ENCODE measurements at places on chromosomes 1 and 21.

DNA sequence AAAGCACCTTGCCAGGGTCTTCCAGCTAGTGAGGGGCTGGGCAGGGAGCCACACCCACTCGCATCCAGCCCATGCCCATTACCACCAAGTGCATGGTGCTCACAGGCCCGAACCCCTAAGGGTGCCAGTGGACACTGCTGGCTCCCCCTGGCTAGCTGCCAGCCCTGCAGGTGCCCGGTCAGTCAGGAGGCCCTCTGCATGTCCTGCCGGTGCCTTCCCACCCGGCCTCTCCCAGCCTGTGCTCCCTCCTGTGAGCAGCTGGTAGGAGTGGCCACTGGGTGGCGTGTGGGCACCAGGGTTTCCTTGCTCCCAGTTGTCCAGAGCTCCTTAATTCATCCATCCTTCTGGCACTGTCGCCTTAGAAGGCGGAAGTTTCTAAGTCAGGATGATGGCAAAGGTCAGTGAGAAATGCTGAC is 33.4 kb downstream of the QSOX1 start:
- no peak for DNase-seq

DNA sequence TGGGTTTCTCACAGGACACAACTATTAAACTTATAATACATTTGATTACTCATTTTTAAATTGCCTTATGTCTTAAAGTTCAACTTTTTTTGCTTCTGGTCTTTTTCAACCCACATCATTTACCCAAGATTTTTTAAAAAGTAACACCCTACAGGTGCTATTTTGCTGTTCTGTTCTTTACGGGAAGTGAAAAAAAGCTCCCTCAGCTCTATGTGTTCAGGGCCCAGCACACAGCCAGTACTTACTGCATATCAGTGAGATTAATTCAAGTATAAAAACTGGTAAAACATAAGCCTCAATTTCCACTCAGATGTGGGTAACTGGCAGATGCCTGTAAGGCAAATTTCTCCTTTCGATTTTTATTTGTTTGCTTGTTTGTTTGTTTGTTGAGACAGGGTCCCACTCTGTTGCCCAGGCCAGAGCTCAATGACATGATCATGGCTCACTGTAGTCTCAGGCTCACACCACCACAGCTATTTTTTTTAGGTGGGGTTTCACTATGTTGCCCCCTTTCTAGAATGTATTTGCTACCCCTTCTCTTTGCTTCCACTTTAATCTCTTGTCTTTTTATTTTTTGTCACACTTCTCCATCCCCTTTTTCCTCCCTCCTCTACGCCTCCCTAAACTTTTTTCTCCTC is 20.3 kb downstream of the RNASEL start:
- no peak for DNase-seq

DNA sequence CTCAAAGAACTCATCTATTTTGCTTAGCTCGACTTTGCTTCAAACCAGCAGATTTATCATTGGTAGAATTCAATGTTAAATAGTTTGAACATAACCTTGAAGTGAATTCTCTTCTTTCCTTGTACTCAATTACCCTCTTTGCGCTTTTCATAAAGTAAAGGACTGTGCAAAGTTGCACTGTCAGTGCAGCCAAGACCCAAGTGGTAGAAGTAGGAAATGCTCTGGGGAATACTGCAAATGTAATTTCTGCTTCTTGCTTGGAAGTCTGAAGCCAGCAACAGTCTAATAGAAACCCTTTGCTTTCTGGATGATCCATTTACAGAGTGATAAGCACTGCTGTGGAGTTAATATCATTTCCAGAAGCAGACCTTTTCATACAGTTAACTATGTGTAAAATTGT is 936.7 kb upstream of the TMPRSS15 start:
- no peak for DNase-seq

DNA sequence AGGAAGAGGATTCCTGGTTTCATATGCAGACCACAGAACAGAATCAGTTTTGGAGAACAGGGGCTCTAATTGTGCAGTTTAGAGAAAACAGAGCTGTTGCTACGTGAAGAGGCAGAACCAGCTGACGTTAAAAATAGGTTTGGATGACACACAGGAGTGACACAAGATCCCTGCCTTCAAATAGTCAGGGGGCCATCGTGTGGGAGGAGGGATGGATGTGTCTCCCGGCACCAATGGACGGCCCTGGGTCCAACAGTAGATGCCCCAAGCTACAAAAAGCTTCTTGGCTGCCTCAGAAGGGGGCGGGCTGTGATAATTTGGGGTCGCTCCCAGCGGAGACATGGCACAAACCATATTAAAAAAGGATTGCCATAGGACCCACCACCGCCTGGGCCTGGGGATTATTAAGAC is 87.8 kb downstream of the MRPL37 start:
- DNase-seq, result no peak

- no peak for DNase-seq
Measured at GRCh38 chr1:115982400-115982799, 6.1 kb downstream of the SLC22A15 start.

- DNase-seq, result peak; percentile 39
Measured at GRCh38 chr1:91404151-91405012, at the start of gene HFM1. Gene HFM1, minus strand, starts transcription at chr1:91404837. Its CDS starts 3,755 bp downstream, at chr1:91401082.

DNA sequence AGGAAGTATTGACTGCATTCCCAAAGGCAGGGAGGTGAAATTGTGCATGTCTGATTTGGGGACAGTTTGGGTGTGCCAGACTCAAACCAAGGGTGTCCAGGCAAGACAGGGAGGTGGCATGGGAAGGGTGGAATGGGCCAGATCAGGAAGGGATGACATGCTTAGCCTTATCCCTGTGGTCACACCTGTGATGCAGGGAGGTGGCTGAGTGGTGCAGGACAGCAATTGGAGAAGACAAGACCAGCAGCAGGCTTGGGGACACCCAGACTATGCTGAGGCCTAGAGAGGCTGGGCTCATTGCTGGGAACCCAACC is 4.0 kb downstream of the FOXO6 start:
- no peak for DNase-seq

- no peak for DNase-seq
Measured at GRCh38 chr1:41529621-41530395, 45.3 kb upstream of the EDN2 start.

DNA sequence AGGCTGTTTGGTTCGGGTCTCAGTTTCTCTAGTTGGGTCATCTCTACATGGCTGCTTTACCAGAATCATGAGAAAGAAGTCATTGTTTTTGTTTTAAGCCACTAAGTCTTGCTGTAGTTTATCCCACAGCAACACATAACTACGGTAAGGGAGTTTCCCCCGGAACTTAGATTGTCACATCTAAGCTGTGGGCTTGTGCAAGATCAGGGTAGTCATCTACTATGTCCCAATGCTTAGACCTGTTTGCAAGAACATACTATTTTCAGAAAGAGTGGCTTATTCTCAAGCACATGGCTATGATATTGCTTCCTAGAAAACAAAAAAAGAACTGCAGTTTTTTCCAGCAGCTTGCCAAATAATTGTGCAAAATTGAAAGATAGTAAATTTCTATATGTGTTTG is 18.0 kb upstream of the OLIG2 start:
- no peak for DNase-seq

DNA sequence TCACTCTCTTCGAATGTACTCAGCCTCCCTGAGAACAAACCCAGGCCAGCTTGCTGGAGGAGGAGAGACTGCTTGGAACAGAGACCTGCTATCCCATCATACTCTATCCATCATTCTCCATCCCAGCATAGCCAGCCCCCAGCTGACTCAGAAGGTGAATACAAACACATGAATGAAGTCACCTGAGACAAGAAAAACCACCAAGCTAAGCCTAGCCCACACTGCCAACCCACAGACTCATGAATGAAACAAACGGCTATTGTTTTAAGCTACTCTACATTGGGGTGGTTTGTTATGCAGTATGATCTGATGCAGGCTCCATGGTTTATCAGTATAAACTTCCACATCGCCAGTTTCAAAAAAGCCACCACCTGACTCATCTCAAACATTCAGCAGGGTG is 395.6 kb downstream of the SETD4 start:
- DNase-seq, result no peak

- DNase-seq, result no peak
Measured at GRCh38 chr1:109925159-109925990, 14.7 kb downstream of the CSF1 start.

DNA sequence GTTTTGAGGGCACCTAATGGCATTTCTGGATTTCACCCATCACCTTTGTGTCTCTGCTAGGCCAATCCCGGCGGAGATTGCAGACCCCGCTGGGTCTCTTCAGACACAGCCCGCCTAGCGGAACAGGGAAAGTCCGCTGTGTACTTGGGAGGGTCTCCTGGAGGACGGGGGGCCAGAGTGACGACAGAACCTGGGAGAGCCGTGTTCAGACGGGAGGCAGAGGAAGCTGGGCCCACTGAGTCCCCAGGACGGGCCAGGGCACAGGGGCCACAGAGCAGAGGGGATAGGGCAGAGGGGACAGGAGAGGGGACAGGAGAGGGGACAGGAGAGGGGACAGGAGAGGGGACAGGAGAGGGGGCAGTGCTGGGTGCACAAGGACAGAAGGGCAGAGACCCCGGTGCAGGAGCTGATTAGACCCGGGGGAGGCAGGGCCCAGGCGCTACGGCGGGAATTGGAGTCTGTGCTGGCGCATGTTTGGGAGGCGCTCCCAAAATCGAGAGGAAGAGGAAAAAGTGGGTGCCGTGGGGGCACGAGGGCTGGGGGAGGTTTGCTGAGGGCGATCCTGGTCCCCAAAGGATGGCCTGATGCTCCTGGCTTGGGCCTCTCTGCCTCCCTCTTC is 12.7 kb downstream of the TRPM2 start:
- DNase-seq, result no peak

DNA sequence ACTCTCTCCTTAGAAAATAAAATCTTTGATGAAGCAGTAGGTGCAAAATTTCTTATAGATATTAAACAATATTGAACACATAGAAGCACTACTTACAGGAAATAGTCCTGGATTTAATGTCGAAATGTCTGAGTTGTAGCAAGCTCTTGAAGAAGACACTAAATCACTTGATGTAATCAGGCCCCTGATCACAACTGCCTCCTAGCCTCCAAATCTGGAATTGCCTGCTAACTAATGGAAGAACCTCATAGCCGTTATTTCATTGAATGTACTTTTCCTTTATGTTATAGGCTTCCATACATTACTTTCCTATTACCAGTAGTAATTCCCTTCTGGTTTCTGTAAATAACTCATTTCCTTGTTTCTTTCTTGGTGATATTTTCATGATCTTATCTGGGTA is 675.7 kb upstream of the CHRM3 start:
- DNase-seq, result no peak

- no peak for DNase-seq
Measured at GRCh38 chr1:1358433-1359271, at the start of gene MXRA8. Gene MXRA8, minus strand, starts transcription at chr1:1358555. Its CDS starts 51 bp downstream, at chr1:1358504.

GRCh38 chr1:152699746-152700145 is 1.6 kb downstream of the LCE2A start:
- no peak for DNase-seq

DNA sequence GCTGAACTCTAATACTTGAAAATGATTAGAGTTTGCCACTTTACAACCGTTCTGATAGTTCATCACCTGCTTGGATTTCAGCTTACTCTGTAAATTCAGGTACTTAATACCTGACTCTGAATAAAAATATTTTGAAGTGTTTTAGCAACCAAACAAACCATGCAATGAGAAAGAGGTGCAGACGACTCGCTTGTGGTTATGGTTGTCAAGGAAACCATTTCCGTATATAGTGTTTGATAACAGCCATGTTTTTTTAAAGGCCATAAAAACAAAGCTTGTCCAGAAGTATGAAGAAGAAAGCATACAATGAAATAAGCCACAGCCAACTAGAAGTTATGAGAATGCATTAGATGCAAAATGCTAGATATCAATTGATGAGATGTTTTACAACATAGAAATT is 167.2 kb upstream of the HMCN1 start:
- DNase-seq, result peak; percentile 56

All from CD4-positive, alpha-beta T cell treated with Interleukin-17A for 4 hours (primary cell).